ENCODE measurements at places on chromosomes 4 and X.

DNA sequence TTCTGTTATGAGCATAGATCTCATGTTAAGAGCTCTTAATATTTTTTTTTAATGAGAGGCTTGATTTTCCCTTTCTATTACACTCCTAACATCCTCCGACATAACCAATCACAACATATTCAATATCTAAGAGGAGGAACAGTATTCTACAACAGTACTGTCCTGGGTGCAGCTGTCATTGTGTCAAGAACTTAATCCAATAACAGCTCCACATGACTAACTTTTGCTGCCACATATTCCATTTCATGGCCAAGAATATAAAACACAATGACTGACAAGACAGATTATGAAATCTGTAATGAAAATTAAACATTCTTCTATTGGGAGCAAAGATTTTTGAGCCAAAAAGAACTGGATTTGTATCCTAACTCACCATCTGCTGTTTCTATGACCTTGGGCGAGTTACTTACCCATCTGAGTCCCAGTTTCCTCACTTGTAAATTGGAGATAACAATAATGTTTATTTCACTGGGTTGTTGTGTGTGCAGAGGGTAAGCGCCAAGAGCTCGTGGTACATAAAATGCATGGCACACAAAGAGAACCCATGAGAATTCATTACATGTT is 405.6 kb downstream of the SPRY1 start:
- no peak for DNase-seq

DNA sequence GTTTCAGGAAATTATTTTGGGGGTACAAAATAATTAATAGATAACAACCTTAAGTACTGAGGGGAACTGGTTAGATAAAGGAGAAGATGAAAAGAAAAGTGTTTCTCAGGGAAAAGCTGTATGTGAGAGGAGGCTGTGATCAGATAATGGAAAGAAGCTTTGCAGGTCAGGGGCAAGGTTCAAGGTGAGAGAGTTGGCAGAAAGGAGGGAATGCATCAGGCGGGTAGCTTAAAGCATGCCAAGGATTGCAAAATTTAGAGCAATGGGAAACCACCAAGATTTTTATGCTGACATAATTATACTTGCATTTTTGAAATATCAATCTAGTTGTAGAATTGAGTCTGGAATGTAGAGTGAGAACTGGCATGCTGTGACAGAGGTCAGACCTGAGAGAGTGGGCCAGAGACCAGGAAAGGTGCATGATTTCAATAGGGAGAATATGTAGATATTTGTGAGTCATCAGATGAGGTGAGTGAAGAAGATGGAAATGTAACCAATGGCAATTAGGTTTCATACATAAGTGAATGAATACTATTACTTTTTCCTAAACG is 508.7 kb downstream of the TRIML1 start:
- no peak for DNase-seq

DNA sequence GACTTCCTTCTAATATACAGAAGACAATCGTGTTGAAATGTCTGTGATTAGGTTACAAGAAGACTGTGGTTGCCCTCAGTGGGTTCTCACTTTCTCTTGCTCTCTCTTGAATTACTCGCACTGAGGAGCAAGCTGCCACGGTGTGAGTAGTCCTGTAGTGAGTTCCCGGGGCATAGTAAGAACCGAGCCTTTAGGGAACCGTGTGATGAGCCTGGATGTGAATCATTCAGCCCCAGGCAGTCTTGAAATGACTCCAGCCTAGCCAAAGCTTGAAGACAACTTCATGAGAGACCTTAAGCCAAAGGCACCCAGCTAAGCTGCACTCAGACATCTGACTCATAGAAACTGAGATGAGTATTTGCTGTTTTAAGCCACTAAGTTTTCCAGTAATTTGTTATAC is 292.7 kb downstream of the SPOCK3 start:
- no peak for DNase-seq

- DNase-seq: no peak
These were observed 250.0 kb downstream of the CFAP299 start for GRCh38 chr4:80585542-80585941.

GRCh38 chr4:98358630-98359248 is 97.6 kb downstream of the RAP1GDS1 start:
- no peak for DNase-seq

GRCh38 chr4:155675709-155676429 is 9.2 kb downstream of the GUCY1A1 start:
- DNase-seq: no peak

- no peak for DNase-seq
These were observed 237.9 kb downstream of the GRXCR1 start for GRCh38 chr4:43130228-43131021.

- no peak for DNase-seq
These were observed 1.1 kb downstream of the HSPA4L start for GRCh38 chr4:127783026-127783769.

GRCh38 chrX:20547611-20548051 is 280.9 kb upstream of the RPS6KA3 start:
- DNase-seq: no peak

DNA sequence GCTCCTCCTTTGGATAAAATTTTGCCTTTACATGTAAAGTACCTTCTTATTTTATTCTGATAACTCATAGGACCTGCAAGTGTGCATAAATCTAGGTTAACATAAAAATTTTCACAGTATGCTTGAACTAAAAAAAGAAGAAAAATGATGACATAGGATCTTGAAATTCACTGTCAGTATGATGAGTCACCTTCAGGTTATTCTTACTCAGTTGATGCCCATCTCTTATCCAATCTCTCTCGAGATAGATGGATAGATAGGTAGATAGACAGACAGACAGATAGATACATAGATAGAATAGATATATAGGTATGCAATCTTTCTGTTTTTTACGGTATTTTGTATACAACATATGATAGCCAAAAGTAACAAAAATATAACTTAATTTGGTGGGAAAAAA is 485.5 kb downstream of the NAF1 start:
- DNase-seq: no peak

- DNase-seq: no peak
These were observed 19.1 kb downstream of the WWC2 start for GRCh38 chr4:183118141-183118540.

- no peak for DNase-seq
These were observed 4.8 kb upstream of the TMEM154 start for GRCh38 chr4:152684587-152684986.

GRCh38 chrX:110428144-110428543 is 69.5 kb downstream of the RTL9 start:
- no peak for DNase-seq

DNA sequence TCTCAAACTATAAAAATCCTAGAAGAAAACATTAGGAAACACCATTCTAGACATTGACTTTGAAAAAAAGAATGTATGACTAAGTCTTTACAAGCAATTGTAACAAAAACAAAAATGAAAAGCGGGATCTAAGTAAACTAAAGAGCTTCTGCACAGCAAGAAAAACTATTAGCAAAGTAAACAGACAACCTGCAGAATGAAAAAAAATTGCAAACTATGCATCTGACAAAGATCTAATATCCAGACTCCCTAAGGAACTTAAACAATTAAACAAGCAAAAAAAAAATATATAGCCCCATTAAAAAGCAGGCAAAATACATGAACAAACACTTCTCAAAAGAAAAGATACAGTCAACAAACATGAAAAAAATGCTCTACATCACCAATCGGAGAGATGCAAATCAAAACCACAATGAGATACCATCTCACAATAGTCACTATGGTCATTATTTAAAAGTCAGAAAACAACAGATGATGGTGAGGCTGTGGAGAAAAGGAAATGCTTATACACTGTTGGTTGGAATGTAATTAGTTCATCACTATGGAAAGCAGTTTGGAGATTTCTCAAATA is 168.1 kb downstream of the EPHA5 start:
- peak; percentile 2 for DNase-seq

GRCh38 chrX:44043496-44043895 is 70.3 kb upstream of the NDP start:
- no peak for DNase-seq

- DNase-seq: no peak
These were observed 440.4 kb upstream of the ADGRL3 start for GRCh38 chr4:60759518-60760245.

GRCh38 chr4:158826057-158826456 is 57.2 kb downstream of the FNIP2 start:
- no peak for DNase-seq

DNA sequence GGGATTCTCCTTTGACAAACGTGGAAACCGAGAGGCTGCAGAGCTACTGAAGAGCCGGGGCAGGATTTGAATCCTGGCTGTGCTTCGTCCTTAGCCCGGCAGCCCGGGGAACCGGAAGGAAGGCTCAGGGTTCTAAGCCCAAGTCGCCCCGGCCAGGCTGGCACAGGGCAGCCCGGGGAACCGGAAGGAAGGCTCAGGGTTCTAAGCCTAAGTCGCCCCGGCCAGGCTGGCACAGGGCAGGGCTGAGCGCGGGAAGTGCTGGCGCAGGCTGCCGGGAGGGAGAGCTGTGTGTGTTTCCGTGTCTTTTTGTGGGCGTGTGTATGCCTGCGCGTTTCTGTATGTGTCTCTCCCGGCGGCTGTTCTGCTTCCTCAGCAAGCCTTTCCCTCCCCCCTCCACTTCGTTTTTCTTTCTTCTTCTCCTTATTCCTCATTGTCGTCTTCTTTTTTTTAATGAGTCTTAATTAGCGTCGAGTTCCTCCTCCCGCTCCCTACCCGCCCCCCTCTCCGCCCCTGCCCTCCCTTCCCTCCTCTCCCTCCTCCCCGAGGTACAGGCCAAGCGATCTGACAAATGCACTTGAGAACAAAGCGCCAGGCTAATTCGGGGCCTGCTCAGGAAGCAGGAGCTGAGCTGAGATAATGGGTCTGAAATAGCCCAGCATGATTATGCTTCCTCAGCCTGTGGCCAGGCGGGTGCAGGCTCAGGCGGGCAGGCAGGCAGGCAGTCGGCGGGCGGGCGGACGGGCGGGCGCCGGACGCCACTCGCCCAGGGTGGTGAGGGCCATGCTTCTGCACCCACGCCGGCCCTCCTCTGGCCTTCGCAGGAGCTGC is 65.9 kb downstream of the EFNB1 start:
- no peak for DNase-seq

GRCh38 chr4:184163813-184164212 is 53.9 kb downstream of the ENPP6 start:
- DNase-seq: no peak

DNA sequence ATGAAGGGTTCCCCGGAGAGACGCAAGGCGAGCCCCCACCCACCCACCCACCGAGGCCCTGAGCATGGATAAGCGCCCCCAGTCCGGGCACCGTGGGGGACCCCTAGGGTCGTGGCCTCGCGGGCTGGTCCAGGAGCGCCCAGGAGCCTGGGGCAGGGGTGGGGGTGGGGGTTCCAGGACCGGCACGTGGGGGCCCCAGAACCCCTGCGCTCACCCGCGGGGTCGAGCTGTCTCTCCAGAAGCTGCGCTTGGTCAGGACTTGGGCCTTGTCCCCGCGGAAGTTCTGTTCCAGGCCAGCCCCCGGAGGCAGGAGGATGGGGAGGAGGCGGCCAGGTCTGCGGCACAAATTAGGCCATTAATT is 11.2 kb upstream of the SHOX start:
- DNase-seq: no peak

GRCh38 chr4:149965206-149965605 is 113.0 kb upstream of the DCLK2 start:
- DNase-seq: no peak

DNA sequence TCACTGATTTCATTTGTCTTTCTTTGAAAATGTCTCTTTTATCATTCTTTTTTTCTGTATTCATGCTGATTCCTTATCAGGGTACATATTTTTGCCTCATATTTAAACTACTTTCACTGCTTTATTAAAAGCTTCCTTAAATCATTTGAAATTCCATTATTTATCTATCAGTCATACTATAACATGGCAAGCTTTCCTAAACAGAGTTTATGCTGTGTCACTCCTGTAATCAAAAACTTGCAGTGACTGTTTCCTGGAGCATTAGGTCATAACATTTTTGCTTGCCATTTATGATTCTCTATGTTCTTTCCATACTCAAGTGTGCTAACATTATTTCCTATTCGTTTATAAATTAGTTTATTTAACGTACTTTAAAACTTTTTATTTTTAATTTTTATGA is 203.7 kb downstream of the BMPR1B start:
- no peak for DNase-seq

DNA sequence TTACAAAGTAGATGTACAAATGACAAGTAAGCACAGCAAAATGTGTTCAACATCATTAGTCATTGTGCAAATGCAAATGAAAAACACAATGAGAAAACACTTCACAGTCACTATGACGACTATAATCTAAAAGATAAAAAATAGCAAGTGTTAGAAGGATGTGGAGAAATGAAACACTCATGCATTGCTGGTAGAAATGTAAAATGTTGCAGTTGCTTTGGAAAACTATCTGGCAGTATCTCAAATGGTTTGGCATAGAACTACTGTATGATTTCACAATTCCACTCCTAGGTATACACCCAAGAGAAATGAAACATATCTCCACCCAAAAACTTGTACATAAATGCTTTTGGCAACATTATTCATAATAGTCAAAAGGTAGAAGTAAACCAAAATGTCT is 459.7 kb upstream of the TRAM1L1 start:
- no peak for DNase-seq

GRCh38 chrX:18927558-18927957 is 56.4 kb downstream of the PHKA2 start:
- DNase-seq: no peak

GRCh38 chr4:14167876-14168510 is 540.5 kb upstream of the BOD1L1 start:
- DNase-seq: no peak

- DNase-seq: no peak
These were observed 18.5 kb downstream of the ACSL1 start for GRCh38 chr4:184807256-184807655.

- DNase-seq: no peak
These were observed 162.1 kb downstream of the SMIM20 start for GRCh38 chr4:26076000-26076587.

GRCh38 chr4:4302001-4302400 is 11.9 kb downstream of the ZBTB49 start:
- DNase-seq: no peak

DNA sequence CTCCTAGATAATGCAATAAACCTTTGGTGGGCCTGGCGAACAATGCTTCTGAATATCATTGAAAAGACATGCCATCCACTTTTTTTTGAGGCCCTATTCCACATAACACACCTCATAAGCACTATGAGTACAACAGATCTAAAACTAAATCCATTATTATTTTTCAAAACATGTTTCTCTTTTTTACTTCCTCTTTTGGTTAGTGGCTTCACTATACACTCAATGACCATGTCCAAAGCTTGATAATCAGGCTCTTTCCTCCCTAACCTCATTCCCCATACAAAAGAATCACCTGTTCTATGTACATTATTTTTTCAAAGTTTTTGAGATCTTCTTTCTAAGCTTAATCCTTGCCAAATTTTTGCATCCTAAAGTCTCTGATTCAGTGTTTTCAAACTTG is 20.4 kb upstream of the NPY2R start:
- no peak for DNase-seq

Measured in AG04450 (cell line).